ENCODE measurements at places on chromosomes 3 and 15.

- no peak for DNase-seq
Observed at GRCh38 chr15:76866716-76867321, 38.3 kb downstream of the SCAPER start.

DNA sequence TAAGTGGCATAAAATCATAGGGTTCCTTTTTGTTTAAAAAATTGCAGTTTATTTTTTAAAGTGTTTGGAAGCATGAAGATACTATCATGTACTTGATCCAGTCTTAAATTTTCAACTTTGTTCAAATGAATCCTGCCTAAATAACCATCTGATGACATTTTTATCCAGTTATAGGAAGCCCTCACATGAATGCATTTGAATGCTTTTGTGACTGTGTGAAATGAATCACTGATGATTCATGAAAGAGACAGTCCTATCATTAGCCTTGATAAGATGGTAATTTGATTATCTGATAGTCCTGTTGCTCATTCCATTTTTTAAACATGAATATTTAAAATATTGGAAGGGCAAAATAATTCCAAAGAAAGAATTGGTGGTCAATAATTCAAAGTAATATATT, 401.9 kb upstream of the ROBO2 start:
- no peak for DNase-seq

- DNase-seq, result no peak
Observed at GRCh38 chr3:109926376-109926775, 589.0 kb upstream of the DPPA4 start.

DNA sequence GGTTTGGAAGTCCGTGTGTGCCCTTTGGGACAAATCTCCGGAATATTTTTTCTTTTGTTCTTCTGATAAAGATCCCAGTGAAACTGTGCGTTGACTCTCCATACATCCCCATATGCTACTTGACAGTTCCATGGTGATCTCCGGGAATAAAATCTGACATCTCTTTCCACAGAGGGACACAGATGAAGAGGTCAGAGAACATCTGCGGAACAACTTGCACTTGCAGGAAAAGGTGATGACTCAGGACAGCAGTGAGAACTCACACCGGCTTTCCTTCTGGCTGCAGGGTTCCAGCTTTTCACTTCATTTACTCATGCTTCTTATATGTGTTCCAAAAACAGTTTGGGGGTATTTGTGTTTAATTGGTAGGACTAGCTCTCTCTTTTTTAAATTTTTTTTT, 157.5 kb upstream of the CHRM5 start:
- no peak for DNase-seq

DNA sequence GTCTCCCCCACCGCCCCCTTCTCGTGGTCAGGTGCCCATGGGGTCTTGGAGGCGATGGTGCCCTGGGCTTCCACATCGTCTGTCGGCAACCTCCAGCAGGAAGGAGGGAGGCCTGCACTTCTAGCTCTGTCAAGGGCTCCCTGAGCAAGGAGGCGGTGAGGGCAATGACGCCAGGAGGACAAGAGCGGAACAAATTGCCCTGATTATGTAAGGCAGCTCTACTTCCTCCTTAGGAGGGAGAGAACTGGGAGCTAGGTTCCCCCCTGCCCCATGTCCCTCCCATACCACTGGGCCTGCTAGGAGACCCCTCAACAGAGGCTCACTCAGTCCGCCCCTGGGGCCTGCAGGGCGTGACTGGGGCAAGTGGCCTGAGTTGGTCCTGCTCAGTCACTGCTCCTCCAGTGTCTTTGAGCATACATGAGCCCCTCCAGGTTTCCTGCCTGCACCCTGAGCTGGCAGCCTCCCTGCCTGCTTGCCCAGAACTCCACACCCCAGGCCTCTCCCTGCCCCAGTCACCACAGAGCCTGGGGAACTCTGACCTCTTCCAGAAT, 56.1 kb downstream of the CACNA2D2 start:
- no peak for DNase-seq

DNA sequence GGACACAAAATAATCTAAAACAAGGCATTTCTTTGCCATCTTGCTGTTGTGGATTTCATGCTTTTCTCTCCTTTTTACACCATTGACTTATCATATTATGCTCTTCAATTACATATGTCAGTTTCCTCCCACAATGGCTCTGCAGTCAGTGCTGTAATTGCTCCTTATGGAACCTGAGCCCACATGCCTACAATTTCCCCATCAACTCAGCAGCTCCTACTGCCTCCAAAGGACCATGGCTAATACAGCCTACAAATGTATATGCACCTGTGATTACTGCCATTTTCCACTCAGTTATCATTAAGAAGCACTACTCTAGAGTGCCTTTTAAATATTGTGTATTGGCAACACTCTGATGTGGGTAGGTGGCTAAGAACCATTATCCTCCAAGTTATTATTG, 30.8 kb downstream of the RTP4 start:
- no peak for DNase-seq

DNA sequence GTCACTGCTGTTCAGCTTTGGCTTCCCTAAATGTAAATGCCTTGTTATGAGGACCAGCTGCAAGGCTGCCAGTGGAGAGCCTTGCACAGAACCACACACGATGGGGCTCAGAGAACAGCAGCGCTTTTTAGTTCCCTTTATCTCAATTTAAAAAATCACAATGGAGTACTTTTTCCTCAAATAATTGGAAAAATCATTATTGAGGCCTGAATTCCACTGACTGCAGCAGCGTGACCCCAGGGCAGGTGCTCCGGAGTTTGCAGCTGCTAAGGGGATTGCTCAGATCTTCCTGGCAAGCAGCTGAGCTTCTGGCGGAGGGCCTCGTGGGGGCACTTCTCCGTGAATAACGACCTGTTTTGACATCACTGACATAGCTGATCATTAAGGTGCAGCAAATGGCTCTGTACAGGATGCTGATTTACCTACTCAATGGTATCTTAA, 245.6 kb upstream of the TRIM42 start:
- DNase-seq, result no peak

- no peak for DNase-seq
Observed at GRCh38 chr15:60583946-60584345, 105.0 kb upstream of the ICE2 start.

- DNase-seq, result no peak
Observed at GRCh38 chr15:71237456-71238188, 122.4 kb downstream of the THSD4 start.

DNA sequence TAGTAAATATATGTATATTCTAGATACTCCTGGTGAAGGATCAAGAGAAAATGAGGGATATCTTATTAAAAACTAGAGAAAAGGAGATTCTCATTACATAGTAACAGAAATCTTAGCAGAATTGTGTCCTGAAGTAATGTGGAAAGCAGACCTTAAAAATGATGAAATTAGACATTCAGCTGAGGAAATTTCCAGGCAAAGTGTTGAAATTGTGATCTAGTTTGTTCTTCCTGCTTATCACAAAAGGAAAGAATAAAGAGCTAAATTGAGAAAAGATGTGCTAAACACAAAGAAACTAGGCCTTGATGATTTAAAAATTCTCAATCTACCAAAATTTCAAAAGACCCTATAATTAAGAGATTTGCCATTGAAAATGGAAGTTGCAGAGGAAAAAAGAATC, 362.6 kb upstream of the PLSCR5 start:
- no peak for DNase-seq

- DNase-seq, result no peak
Observed at GRCh38 chr15:66734961-66735908, 33.2 kb downstream of the SMAD6 start.

DNA sequence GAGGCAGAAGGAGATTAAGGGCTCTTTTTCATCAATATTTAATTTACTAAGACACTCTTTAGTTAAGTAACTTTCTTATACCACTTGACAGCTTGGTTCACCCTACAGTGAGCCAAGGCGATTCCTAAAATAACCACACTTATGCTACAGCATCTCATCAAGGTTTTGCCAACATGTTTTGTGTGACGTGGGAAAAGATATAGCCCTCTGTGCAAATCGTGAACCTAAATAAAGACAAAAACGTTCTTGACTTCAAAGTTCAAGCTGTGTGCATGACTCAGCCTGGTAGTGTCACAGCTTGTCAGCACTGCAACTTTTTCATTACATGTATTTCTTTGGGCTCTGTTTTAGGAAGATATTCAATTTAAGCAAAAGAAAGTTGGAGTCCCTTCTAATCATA, 297.0 kb upstream of the EPHA3 start:
- no peak for DNase-seq

- DNase-seq, result no peak
Observed at GRCh38 chr3:12349895-12350811, 61.3 kb downstream of the PPARG start.

DNA sequence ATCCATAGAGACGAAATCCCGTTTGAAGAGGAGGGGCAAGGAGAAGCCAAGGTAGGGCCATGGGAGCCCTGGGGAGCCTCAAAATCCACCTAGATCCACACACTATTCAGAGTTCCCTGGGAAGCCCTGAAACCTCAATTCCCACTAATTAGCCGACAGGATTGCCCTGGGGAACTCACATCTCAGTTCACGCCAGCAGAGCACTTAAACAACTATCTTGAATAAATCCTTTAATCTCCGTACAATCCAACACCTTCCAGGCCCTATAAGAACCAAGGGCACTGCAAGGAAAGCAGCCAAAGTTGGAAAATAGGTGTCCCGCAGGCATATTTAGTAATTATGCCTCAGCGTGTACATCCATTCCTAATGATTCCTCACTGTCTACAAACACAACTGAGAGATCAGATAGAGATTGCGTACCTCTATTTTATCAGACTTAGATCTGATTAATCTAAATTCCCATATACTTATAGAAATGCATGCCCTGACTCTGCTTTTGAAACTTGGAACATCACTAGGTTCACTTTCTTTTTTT, 25.6 kb upstream of the EIF4A2 start:
- DNase-seq, result no peak

DNA sequence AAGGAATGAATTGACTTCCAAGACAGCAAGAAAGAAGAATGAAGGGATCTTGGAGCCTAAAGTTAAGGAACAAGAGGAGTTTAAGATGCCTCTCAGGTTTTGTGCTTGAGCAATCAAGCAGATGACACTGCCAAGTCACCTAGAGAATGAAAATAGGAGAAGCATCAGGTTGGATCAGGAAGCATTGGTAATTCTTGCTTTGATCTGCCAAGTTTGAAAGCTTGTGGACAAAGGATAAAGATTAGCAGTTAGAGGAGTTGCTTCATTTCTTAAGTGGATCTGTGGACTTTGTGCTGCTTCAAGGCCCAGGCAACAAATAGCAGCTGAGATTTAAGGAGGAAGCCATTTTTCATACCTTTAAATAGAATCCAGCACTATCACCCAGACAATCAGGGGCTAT, 35.6 kb downstream of the FRMD5 start:
- no peak for DNase-seq

DNA sequence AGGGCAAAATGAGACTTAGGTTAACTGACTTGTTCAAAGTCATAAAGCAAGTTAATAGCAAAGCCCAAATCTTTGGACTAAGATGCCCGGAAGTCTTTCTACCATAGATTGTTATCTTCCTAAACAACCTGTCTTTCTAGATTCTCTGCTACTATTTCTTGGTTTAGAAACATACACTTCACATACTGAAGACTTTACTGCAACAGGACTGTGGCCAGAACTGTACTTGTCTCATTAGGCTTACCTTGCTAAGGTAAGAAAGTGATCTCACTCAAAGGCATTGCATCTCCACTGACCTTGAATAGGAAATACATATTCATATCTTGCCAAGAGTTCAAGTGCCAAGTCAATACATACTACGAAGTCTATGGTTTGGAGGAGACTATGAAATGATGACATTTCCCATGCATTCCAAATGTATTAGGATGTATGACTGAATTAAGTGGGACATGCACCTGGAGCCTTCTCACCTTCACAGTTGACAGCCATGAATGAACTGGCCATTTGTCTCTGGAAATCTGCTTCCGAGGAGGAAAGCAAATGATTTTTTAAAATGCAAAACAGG, 5.0 kb downstream of the ZDHHC3 start:
- no peak for DNase-seq

DNA sequence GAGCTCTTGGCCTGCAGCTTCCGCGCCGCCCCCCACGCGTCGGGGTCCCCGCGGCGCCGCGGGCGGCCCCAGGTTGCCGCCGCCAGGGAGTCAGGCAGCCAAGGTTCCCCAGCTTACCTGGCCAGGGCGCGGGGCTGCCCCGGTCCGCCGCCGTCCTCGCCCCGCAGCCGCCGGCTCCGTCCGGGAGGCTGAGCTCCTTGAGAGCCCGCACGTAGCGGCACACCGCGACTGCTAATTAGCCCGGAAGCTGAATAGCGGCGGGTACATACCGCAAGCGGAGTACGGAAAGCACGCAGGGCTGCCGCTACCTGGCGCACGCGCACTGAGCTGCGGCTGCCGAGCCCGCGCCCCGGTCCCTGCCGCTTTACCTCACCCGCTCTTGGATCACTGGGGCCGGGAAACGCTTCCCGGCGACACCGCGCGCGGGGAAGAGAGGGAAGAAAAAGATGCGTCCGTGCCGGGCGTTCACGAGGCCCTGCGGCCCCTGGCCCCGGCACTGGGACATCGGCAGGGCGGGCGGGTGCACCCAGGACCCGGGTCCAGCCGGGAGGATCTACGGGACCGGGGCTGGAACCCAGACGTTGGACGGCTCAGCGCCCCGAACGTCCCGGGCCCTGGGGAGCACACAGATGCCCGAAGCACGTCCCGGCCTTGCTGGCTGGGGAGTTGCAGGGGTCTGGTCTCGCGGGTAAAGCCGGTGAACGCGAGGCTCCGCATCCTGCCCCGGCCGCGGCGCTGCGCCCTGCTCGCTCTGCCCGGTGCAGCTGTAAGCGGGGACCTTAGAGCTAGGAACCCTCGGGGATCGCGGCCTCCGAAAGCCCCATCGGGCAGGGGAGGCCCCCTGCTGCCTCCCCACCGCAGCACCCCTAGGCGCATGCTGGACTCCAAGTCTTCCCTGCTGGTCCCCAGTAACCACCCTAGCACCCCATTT, at the start of gene GOLGA8B:
TSS of gene GOLGA8B (minus strand) at position 253 of the 931 bp plus-strand sequence. CDS start 47,739 bp downstream, outside the sequence.
- DNase-seq, result no peak

GRCh38 chr15:57251941-57252340, 124.4 kb upstream of the CGNL1 start:
- DNase-seq, result no peak

DNA sequence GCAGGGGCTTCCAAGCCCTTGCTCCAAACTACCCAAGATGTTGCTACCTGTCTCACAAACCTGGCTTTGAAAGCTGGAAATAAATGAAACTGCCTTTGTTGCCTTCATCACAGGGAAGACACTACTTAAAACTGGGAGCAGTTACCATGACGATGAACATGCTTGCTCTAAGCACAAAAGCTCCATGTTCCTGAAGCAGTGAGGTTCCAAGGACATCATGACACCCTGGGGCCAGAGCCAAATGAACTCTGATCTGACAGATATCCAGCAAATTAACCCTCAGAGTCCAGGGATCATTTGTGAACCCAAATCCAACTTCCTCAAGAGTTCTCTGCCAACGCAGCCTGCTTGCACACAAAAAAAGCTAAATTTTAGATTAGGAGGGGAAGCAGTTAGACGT, 10.7 kb downstream of the TRAIP start:
- DNase-seq, result no peak

DNA sequence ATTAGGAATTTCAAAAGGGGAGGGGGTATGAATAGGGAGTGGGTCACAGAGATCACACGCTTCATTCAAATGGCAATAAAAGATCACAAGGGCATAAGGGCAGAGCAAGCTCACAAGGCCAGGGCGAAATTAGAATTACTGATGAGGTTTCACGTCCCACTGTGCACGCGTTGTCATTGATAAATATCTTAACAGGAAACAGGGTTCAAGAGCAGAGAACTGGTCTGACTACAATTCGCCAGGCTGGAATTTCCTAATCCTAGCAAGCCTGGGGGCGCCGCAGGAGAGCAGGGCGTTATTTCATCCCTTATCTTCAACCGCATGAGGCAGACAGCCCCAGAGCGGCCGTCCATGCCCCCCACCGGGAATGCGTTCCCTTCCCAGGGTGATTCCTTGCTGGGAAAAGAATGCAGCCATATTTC, 18.1 kb upstream of the SMCO1 start:
- no peak for DNase-seq

GRCh38 chr3:174431717-174432116, 427.4 kb upstream of the NAALADL2 start:
- DNase-seq, result no peak

Data from thoracic aorta (tissue), 2 donors.